Activated T-helper 1 cell treated with Interleukin-2 at 50 U/mL for 16 hours (primary cell): ENCODE measurements at places on chromosomes 7 and 10.

DNA sequence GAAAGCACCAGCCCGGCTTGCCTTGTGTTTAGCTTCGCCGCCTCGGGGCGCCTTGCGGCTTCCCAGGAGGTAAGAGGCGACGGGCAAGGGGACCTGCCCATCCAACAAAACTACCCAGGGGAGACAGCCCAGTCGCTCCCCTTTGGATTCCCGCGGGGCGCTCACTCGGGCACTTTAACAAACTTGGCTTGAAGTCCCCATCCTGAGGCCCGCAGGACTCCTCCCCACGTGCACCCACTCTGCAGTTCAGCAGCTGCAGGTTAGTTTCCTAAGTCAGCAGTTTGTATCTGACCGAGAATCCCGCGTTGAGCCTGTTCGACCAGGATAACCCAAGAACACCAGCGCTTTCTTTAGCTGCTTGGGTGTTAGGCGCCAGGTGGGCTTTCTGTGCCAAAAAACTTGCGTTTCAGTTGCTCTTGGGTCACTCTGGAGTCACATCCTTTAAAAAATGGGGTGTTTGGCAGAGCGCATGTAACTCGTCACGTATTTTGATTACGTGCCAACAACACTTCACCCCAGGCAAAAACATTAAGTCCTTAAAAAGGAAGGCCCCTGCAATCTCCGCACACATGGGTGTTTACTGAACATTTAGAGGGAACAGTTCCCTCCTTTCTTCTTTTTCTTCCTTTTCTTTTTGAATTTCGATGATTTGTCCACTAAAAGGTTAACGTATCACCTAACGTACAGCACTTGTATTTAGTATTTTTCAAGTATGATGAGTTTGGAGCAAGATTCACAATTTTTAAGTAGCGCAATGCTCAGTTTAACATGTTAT is 876 bp downstream of the DNAH11 start:
- DNase-seq: no peak

- no peak for DNase-seq
These were observed 19.5 kb downstream of the DNAJB9 start for GRCh38 chr7:108589199-108589598.

- no peak for DNase-seq
These were observed 2.8 kb upstream of the BCL7B start for GRCh38 chr7:73560109-73560835.

- no peak for DNase-seq
These were observed 14.8 kb downstream of the ATG9B start for GRCh38 chr7:151009327-151010036.

DNA sequence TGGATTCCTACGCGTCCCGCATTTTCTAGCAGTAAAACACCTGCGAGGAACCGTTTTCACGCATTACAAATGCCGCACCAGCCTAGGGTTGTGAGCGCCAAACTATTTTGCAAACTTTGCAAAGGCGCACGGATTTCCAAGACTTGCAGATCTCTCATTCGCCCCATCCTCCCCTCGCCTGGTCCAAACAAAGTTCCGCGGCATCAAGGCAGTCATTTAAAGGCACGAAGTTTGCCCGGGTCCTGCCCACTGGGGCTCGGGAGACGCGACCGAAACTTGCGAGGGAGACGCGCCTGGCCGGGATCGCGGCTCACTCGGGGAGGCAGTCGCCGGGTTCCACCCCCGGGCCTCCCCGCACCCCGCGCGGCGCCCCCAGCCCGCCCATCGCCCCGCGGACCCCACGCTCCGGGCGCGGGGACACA is 613 bp downstream of the USP6NL start:
- peak; percentile 3 for DNase-seq

DNA sequence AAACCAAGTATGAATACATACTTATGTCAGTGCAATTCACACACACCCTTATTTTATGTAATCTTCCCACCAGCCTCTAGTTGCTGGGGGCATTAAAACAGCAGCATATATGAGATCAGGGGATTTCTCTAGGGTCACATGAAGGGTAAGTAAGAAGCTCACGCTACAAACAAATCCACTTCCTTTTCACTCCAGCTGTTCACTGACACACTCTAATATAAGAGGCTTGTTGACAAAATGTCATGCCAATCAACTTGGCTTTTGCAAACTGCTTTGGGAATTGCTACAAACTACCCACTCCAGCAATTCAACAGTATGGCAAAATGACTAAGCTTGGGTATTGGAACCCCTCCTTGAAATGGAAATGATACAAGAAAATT is 10.3 kb downstream of the FAM3C start:
- DNase-seq: no peak

GRCh38 chr10:89916468-89917215 is 215.3 kb downstream of the KIF20B start:
- DNase-seq: no peak

GRCh38 chr10:101214446-101215396 is 14.5 kb downstream of the LBX1 start:
- DNase-seq: peak; percentile 58

- no peak for DNase-seq
These were observed 273.9 kb upstream of the MGMT start for GRCh38 chr10:129193148-129193547.

- no peak for DNase-seq
These were observed 24.6 kb downstream of the C7orf33 start for GRCh38 chr7:148615085-148615730.

- no peak for DNase-seq
These were observed 868.4 kb downstream of the SORCS3 start for GRCh38 chr10:105509517-105509916.

DNA sequence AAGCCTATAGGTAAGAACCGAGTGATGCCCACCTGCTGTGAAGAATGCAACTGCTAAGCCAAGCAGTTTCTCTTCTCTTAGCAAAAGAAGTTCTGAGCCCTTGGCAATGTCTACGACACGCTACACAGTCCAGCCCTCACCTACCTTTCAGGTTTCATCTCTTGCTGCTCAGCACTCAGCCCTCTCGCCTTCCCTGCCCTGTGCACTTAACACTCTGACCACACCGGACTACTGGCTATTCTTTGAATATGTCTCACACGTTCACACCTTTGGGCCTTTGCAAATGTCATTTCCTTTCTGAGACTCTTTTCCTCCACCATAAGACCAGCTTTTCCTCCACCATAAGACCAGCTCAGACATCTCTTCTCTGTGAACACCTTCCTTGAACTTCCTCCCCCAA is 67.0 kb upstream of the ITGB1 start:
- no peak for DNase-seq

- no peak for DNase-seq
These were observed 4.8 kb upstream of the GCK start for GRCh38 chr7:44194069-44194468.

- no peak for DNase-seq
These were observed 30.2 kb downstream of the SLC39A12 start for GRCh38 chr10:17981766-17982380.

GRCh38 chr10:11759347-11759746 is 17.2 kb downstream of the ECHDC3 start:
- no peak for DNase-seq

- no peak for DNase-seq
These were observed 35.4 kb downstream of the CALD1 start for GRCh38 chr7:134814730-134815364.

DNA sequence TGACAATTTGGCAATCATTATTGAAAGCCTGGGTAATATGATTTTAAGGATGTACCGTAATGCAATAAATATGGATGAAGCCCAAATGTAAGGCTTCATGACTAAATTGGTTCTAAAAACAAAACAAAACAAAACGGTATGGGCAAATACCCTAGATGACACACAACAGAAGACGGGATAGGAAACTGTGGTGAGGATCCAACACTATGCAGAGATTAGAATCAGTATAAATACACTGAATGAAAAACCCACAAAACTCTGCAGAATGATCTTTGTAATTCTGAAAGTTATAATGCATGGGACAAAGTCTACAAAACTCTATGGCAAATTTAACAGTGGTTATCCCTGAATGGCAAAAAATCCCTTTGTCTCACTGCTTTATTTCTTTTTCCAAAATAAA is 57.6 kb downstream of the MALSU1 start:
- no peak for DNase-seq

- DNase-seq: peak; percentile 32
These were observed 81.3 kb downstream of the PRKCQ start for GRCh38 chr10:6498771-6499170.

DNA sequence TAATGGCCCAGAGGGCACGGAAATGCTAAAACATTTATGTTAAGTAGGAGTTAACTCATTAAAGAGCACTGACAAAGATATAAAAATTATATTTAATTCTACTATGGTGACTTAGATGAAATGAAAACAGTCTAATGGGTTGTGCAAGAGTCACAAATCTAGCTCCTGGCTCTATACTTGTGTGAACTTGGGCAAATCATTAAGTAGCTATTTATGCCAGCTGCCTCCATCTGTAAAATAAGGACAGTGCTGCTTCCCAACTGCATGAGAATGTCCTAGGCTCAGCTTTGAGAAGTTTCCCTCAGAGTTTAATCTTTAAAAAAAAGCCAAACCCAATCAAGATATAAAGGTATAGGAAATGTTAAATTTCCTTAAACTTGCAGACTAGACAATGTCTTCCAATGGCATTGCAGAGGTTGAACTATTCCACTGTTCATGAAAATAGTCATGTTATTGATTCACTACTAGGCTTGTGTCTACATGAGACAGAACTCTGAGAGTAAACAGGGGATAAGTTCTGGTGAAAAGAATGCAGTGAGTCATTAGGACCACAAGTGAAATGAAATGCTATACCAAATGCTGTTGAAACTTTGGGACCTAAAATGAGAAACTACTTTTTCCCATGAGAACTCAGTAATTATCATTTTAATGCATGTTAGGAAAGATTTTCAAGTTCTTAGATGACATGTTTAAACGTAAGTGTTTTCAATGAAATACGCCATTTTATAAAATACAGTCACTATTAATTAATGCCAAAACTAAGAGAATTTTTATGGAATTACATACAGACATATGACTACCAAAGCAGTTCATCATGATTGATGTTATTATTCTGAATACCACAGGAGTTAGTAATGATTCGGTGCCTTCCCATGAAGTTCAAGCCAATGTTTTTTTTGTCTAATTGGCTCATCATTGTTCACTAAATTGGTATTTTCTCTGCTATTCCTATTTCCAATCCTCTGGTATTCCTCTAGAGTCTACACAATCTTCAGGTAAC is 84.2 kb downstream of the CDK6 start:
- no peak for DNase-seq

GRCh38 chr10:48509974-48510692 is 94.7 kb downstream of the ARHGAP22 start:
- DNase-seq: no peak

DNA sequence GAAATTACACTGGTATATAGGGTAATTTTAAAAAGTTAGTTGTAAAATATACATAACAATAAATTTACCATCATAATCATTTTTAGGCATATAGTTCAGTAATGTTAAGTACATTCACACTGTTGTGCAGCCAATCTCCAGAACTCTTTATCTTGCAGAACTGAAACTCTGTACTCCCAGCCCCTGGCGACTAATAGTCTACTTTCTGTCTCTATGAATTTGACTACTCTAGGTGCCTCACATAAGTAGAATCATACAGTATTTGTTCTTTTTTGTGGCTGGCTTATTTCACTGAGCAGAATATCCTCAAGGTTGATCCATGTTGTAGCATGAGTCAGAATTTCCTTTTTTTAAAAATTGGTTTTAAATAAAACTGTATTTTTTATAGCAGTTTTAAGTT is 41.4 kb downstream of the NRF1 start:
- DNase-seq: no peak

DNA sequence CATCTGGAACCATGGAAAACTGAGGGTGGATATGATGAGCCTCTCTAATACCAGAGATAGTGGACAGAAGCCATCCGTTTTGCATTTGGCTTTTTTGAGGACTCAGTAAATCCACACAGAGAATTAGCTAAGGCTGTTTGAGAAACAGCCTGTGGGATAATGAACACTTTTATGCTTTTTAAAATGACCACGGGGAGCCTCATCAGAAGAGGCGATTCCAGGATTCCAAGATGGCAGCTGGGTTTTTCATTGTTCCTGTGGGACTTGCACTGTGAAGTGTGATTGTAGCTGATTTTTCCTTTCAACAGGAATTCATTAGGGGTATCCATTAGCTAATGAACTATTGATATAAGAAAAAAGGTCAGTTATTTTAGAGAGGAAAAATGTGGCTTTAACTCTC is 353.2 kb downstream of the AUTS2 start:
- DNase-seq: no peak

GRCh38 chr10:131204406-131205152 is 106.9 kb downstream of the TCERG1L start:
- no peak for DNase-seq

DNA sequence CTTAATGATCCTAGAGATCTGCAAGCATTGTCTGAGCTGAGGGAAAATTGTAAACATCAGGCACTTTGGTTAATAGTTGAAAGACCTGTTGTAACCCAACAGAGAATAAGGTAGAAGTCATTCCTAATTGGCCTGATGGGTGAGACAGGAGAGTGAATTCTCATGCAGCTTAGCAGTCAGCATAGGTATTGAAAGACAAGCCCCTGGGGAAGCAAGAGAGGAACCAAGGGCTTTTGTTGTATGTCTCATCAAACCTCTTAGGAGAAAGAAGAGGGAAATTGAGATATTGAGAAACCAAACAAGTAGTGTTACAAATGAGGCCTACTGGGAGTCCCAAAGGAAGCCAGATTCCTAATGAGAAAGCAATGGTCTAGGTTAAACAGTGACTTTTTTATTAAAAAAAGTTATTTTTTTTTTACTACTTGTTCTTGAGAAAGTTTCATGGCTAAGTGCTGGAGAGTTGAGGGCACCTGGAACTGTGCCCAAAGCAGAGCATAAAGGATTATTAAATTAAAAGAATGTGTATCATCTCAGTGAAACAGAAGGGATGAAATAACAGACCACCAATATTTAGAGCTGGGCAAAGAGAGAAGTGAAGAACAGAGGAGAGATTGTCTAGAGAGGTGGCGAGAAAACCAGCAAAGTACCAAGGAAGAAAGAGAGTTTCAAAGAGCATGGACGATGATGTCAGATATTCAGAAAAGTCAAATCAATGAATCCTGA is 168.9 kb downstream of the CDK14 start:
- DNase-seq: no peak

DNA sequence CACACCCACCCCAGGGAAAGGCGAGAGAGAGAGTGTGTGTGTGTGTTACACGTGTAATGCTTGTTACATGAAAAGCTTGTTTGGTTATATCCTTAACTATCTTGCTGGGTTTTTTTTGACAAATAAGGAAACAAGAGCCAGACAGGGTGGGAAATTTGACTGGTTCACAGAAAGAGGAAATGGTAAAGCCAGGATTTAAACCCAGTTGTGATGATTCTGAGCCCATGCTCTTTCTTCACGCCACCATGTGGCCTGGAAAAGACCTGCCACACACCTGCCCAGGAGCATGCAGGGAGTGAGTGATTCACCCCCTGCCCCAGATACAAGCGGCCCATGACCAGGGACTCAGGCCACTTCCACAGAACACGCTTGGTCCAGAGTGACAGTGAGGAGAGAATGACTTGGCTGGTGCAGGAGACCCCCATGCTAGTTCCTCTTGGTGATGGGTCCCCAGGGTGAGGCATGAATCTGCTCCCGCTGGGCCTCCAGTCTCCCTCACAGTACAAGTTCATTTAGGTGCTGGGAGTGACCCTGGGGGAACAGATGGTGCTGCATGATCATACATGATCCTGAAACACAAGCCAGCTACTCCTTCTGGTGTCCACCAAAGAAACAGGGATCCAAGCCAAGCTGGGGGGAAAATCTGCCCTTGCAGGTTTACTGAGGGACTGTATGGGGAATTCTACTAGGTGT is 21.0 kb upstream of the EIF5AL1 start:
- no peak for DNase-seq
